ENCODE measurements at places on chromosomes 1 and 21. TPM values are rescaled to one million over a fixed set of nuclear protein-coding genes. Genes with fewer than 3 reads are reported as not detected.

DNA sequence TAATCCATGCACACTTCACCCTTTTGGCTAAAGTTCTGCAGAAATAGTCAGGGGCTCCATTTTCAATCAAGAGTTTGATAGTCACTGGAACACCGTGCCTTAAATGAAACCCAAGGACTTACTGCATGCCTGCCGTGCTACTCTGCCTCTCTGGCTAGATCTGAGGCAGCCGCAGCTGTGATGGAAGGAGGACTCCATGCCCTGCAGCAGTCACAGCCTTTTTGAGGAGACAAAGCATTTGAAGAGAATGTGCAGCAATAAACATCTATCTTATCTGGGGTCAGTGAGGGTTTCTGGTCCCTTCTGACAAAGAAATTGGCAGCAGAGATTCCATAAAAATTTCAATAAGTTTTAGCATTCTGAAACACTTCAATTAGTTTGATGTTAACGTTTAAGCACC is 78.0 kb downstream of the BCAR3 start:
- DNase-seq = no peak

DNA sequence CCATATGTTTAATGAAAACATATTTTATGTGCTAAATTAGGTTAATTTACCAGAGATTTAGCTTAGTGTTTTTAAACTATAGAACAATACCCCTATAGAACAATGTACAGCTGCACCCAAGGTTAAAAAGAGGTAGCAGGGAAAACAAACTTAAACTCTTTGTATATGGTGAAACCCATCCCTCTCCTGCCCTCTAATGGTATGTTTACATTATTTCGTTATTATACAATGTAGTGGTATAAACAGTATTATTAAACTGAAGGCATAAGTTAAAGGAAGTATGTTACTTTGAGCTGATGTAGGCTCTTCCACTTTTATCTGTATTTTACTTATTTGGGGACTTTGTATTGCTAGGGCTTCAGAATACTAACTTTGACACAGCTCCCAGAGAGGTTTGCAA is 16.7 kb upstream of the ZYG11A start:
- no peak for DNase-seq

DNA sequence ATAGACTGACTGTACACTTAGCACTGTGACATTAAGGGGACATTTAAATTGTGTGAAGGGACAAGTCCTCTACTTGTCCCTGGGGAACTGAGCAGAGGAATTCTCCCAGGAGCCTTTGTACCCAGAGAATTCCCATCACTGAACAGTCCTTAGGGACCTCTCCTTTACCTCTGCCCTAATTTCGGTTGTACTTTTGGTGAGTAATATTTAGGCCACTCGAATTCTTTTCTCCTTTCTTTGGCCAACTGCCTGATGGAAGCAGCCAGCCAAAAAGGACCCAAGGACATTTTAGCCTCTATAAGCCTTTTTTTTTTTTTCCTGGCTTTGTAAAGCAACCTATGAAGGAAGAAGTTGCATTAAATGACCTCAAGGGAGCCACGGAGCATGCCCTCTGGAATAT is 71.5 kb downstream of the NR5A2 start:
- no peak for DNase-seq

DNA sequence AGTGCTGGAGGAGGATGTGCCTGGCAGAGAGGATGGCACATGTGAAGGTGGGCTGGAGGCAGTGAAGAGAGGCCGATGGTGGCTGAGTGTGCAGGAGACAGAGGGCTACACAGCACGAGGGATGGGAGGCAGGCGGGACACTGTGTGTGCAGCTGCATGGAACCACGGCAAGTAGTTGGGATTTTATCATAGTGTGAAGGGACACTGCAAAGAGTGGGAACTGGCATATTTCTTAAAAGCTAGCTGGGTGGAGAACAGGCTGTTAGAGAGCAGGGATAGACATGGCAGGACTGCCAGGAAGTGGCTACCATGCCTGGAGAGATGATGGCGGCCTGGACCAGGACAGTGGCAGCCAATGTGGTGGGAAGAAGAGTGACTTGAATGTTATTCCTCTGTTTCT is 102.4 kb upstream of the TLR5 start:
- DNase-seq = no peak

- no peak for DNase-seq
Observed at GRCh38 chr1:165162671-165163241, 193.8 kb downstream of the LMX1A start.

YOD1 gene
- 6.7 TPM for total RNA-seq

All from gastrocnemius medialis (tissue), 4 donors.